OCI-LY7 (cell line): ENCODE measurements at places on chromosomes 2 and 18.

- DNase-seq: no peak
These were observed 117.2 kb downstream of the VAPA start for GRCh38 chr18:10030816-10031541.

DNA sequence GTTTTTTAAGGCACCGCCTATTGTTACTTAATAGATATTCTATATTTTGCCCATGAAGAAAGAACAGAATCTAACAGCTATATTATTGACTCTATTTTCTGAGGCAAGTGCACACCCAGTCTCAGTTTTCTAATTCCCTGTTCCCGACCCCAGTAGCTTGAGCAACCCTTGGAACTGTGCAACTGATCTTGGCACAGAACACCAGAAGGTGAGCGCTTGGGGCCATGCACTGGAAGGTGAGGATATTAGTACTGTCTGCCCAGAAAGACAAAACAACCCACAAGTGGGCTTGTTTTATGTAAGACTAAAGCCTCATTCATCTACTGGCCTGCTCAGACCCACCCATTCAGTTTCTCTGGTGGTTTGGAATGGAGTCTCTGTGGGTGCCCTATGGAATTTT, 188.8 kb upstream of the LINC00305 start:
- DNase-seq: no peak

- DNase-seq: no peak
These were observed 403.9 kb upstream of the CYRIA start for GRCh38 chr2:17069564-17069963.

GRCh38 chr2:7931808-7932207, 750.0 kb upstream of the ID2 start:
- DNase-seq: no peak

GRCh38 chr2:152470861-152471854, 136.2 kb downstream of the FMNL2 start:
- no peak for DNase-seq

- no peak for DNase-seq
These were observed 61.1 kb upstream of the ID2 start for GRCh38 chr2:8620611-8621382.

DNA sequence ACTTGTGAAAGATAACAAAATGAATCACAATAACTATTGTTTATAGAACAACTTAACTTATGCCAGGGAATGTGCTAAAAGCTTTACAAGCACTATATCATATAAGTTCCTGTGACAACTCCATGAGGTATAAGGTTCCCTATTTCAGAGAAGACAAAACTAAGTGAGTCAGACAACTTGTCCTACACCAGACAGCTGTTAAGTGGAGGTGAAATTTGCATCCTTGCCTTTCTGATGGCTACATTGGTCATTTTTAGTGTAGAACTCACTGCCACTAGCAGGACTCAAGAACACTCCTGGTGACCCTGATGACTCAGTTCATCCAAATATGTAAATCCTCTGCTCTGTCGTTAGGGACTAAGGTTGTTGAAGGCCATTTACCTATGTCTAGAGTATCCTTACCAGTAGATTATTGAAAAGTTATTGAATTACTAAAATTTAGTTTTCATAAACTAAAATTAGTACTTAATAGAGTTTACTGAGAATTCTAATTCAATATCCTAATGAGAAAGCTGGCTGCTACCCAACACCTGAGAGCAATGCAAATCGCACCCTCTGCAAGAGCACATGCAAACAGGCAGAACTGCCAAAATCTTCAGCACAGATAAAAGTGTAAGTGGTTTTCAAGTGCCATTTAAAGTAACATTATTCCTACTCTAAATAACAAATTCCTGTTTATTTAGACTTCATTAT, 636.2 kb downstream of the NRXN1 start:
- no peak for DNase-seq

DNA sequence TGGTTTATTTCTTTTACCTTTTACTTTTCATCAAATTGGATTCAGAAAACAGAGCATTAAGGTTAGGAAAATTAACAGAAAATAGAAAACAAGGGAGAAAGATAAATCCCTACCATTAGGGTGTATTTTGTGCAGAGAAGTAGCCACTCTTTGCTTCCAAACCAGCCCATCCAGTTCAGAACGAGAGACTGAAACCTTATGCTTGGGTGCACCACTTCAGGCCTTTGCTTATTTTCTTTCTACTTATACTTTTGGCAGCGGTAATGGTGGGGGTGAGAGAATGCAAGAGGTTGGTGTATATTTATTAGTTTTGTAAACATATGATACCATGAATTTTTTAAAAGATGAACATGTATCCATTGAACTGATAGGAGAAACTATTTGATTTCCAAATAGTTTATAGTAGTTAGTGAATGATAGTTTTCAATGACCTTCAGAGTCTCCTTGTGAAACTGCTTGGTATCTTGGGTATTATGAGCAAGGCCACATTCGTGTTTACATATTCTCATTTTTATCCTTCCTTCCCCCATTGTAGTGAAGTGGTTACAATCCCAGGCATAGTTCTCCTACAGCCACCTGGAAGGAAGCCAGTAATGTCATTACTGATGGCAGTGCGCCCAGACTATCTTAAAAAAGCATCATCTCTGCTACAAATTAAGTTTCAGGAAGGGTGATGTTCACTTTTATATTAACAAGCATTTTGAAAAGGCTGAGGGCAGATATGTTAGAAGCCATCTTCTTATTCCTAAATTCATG, 60.8 kb downstream of the MFSD6 start:
- peak; percentile 31 for DNase-seq
